ENCODE measurements at places on chromosomes 5 and 9.

DNA sequence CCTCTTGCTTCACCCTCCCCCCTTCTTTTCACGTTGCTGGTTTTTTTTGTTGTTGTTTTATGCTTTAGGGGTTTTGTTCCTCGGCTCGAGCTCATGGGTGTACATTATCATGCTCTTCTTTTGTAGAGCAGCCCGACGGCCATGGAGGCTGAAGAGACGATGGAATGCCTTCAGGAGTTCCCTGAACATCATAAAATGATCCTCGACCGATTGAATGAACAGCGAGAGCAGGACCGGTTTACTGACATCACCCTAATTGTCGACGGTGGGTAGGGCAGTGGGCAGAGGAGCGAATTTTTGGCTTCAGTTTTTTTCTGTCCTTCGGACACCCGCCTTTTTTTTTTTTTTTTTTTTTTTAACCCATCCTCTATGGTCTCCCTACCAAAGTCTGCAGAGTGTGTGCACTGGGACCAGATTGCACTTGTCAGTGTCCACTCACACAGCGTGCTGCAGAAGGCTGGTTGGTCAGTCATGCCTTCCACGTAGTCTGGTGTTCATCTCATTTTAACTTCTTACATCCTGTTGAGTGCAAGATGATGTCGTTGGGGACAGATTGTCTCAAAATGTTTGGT lies 1.3 kb downstream of the ZNF131 start:
- DNase-seq = peak; percentile 37

DNA sequence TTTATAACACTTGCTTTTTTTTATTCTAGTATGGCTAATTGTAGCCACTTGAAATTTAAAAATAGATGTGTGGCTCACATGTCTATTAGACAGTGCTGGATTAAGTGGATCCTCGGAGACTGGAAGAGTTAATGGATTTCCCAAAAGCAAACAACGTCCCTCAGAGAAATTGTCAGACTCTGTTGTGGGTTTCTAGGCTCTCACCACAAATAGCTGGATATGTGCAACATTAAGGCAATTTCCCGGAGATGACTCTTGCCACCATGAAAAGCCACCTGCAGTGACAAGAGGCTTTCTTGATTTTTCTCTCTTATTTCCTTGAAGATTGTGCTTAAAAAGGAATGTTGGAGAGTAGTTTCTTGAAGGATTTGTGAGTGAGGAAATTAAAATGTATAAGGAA lies 43.2 kb downstream of the TMEM167A start:
- DNase-seq = peak; percentile 8

DNA sequence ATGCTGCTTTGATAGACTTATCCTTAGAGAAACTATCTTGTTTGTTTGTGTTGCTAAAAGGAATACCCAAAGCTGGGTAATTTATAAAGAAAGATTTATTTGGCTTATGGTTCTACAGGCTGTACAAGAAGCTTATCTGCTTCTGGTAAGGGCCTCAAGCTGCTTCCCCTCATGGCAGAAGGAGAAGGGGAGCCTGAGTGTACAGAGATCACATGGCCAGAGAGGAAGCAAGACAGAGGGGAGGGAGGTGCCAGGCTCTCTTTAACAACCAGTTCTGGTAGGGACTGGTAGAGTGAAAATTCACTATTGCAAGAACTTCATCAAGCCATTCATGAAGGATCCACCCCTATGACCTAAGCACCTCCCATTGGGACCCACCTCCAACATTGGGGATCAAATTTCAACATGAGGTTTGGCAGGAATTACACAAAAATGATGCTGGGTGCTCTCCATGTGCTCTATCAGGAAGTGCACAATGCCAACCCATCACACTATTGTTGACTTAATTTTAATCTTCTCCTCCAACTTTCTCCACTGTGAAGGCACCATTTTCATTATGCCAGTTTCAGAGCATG lies 115.1 kb upstream of the SHB start:
- DNase-seq = peak; percentile 48

GRCh38 chr9:98504298-98505282 lies 204.1 kb downstream of the GABBR2 start:
- DNase-seq = no peak

- DNase-seq = no peak
These were observed 21.1 kb upstream of the IL9 start for GRCh38 chr5:135916638-135917263.

- no peak for DNase-seq
These were observed 48.6 kb downstream of the NMUR2 start for GRCh38 chr5:152356506-152356905.

- DNase-seq = peak; percentile 71
These were observed at the start of gene NR2F1 for GRCh38 chr5:93582677-93583438. Gene NR2F1 (plus strand): TSS chr5:93583222. CDS start chr5:93585024, 1,802 bp downstream.

DNA sequence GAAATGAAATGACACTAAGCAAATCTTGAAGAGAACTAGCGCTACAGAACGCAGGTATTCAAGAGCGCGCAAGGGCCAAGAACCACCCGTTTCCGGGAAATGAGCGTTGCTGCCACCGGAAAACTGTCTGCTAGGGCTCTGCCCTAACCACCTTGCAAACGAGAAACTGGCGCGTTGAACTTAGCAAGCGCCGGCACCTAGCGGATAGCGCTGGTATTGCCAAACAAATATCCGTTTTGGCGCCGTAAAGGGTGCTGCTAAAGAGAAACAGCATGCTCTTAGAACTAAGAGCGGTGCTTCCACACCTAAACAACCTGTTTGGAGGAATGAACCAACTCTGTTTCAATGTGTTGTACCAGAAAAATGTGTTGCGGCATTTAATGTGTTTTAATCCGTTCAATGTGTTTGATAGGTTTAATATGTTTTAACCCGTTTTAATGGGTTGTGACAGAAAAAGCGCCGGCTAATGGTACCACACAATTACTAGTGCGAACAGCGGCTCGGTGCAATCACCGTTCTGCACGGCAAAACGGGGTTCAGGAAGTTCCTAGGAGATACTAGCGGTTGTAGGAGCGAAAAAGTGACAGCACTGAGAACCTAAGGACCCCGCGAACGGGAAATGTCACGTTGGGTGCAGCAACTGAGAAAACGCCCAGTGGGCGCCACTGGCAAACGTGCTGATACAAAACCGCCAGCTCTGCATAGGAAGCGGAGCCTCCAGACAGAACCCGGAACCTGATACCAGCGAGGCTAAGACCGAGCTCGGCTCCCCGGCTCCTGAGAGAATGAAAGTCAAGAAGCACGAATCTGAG lies at the start of gene ANXA2R:
ANXA2R (minus strand) TSS at position 33 of the 812 bp plus-strand sequence. CDS start 273 bp downstream, outside the sequence.
- peak; percentile 97 for DNase-seq

DNA sequence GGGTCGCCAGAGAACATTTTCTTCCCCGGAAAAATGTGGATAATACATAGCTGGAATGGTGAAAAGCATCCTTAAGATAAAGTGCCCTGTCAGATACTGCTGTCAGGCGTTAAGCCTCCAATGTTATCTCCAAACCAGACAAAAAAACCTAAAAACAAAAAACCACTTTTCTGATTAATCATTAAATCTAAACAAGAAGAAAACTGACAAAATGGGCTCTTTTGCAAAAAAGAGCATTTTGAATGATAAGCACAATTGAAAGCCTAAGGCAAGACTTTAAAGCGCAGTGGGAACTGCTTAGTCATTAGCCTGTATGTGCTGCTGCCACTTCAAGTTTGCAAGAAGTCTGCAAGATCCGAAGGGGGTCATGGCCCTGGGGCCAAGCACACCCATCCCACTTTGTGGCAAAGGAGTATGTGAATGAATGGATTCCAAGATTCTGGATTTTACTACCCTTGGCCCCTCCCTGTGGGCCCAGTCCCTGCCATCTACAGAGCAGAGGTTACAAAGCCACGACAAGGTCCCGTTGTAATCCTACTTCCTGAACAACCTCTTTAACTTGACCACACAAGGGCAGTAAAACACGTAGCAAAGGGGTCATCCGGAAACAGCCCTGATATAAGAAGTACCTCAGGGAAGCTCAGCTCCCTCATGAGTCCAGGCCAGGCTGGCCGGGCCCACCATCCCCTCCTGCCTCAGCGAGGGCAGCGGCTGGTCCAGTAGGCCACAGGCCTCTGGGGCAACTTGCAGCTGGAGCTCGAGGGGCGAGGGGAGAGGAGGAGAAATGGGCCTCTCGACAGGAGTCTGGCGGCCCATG lies 29.7 kb downstream of the SHB start:
- no peak for DNase-seq

DNA sequence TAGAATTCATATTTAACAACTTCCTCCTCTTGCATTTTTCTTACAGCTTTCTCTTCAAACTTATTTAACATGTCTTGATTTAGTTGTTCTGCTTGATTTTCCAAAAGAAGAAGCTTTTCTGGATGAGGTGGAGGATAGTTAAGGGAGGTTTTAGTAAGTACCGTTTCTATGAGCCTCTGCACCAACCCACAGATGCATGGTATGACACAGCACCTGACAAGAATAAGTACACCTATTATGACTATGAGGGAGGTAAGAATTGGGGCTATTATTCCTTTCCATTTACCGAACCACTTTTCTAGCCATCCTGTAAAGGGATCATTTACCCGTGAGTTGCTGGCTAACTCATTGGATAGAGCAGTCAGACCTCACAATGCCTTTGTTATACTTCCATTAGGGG lies 2.5 kb upstream of the HMGCS1 start:
- DNase-seq = no peak

DNA sequence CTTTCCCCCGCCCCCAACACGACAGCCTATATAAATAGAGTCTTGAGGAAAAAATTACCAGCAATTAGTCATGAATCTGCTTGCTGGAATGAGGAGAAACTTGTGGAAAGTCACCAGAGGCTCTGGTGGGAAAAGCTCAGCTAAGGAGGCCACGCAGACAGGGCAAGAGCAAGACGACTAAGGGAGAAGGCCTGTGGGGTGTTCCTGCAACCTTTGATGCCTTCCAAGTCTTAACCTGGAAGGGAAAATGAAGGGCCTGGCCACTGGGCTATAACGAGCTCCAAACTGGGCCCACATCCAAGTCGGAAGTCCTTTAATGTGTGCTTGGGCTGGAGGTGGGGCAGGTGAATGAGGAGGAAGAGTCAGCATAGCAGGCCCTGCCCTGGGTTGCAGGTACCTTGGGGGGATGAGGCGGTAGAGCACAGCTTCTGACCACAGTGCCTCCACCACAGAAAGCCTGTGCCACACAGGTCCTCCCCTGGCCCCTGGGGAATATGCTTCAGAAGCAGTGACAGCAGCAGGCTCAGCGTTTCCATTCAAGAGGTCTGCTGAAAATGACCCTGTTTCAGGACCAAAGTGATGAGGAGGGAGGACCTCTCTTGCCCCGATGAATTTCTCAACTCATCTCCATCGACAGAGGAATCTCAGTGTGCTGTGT lies 92.8 kb upstream of the LRRTM2 start:
- peak; percentile 76 for DNase-seq

GRCh38 chr9:98549401-98549800 lies 159.3 kb downstream of the GABBR2 start:
- no peak for DNase-seq

- no peak for DNase-seq
These were observed 22.1 kb downstream of the ADRB2 start for GRCh38 chr5:148848393-148849031.

- DNase-seq = no peak
These were observed 21.9 kb downstream of the POLR1E start for GRCh38 chr9:37507566-37508134.

Data from fibroblast of skin of right biceps (primary cell).